ENCODE measurements at places on chromosomes 16 and 17.

GRCh38 chr16:72788269-72788809, 259.6 kb downstream of the ZFHX3 start:
- DNase-seq, result no peak

DNA sequence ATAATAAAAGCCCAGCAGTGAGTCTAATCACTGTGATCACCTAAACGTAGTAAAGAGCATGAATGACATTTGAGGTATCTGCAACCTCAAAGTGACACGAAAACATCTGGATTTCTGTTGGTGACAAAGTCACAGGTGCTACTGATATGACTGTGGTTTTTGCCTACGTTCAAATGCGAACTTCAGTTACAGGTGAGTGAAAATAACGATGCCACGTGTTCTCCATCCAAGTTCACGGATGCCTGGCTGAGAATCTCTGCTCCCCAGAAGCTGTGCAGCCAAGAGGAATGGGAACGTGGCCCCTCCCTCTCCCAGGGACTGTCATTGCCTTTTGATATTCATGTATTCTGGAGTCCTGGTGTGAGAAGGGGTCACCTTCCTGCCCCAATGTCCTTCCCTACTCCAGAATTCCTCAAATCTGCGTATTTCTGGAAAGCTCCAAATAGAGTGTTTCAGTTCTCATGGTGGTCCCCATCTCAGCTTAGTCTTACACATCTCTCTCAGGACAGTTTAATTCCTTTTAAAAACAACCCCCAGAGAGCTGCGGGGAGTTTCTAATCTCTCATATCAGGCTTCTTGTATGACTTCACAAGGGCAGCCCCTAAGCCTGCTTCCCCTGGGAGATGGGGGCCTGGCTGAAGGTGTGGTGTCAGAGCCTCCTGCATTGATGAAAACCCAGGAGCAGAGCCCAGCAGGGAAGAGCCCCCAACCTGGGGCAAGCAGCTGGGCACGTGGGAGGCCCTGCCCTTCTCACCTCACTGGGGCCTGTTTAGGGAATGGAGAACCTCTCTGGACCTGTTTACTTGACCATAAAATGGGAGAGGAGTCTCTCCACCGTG, 25.8 kb downstream of the PIK3R5 start:
- peak; percentile 61 for DNase-seq

- peak; percentile 3 for DNase-seq
Measured at GRCh38 chr16:53022374-53022773, 30.3 kb downstream of the CHD9NB start.

- no peak for DNase-seq
Measured at GRCh38 chr17:46925185-46925868, 2.4 kb downstream of the GOSR2 start.

DNA sequence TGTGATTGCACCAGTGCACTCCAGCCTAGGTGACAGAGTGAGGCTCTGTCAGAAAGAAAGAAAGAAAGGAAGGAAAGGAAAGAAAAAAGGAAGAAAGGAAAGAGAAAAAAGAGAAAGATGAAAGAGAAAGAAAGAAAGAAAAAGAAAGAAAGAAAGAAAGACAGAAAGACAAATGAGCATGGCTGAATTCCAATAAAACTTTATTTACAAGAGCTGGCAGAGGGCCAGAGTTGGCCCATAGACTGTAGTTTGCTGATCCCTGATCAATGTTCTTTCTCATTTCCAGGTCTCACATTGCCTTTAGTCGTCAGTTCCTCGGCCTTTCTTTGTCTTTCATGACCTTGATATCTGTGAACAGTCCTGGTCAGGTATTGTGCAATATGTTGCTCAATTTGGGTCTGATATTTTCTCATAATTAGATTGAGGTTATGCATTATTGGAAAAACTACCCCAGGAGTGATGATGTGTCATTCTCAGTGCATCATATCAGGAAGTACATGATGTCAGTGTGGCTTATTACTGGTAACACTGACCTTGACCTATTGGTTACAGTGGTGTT, 68.5 kb upstream of the MED9 start:
- DNase-seq, result no peak

- no peak for DNase-seq
Measured at GRCh38 chr17:66689221-66689620, 145.7 kb upstream of the CACNG5 start.

DNA sequence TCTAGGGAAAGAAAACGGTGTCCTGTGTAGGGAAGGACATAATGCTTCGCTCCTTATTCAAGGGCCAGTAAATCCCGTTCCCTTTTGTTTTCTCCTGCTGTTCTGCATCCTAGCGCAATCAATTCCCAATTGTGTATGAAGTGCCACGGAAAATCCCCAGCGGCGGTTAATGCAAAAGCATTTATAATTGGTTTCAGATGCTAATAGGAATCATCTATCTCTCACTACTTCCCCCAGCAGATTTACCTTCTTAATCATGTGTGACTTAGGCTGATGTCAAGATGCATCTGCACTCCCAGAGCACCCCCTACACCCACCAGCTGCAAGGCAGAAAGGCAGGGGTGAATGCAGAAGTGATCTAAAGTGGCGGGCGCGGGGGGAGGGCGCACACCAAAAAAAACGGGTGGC, 32.7 kb upstream of the SSTR2 start:
- DNase-seq, result no peak

DNA sequence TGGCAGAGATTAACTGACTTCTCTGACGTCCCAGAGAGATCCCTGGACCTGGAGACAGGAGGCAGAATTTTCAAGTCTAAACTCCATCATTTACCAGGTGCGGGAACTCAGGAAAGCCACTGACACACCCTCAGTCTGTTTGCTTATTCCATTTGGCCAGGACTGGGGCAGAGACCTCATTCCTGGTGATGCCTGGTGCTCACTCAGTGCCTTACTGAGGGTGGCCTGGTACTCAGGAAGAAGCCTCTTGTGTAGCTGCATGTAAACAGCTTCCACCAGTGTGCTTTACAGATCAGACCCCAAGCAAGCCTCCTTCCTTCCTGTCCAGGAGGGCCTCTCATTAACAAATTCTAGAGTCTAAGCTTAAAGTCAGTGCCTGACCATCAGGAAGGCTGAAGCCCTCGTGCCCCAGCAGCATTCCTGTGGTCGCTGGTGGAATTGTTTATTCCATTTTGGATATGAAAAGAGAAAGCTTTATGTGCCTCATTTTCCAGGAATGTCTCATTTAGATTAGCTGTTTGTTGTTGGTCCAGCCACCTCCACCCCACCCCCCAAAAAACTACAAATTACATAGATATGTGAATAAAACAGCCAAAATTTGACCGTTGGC, 236.1 kb upstream of the CDH5 start:
- DNase-seq, result no peak

DNA sequence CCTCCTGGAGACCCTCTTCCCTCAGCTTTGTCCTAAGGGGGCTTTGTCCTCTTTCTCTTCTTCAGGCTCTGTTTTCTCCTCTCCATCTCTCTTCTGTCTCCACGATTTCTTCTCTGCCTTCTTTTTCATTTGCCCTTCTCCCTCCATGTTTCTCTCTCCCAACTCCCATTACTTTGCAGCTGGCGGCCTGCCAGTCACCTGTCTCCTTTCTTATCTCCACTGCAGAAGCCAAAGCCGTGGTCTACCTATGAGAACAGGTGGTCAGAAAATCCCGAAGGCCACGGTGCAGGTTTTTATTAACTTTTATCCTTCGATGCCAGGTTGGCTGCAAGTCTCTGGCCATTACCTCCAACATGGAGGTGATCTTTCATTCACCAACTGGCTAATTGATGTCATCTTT, 45.1 kb downstream of the FZD2 start:
- no peak for DNase-seq

All from activated CD4-positive, alpha-beta T cell treated with anti-CD3 and anti-CD28 coated beads, Interleukin-2, amount 50 U/mL, for 48 hours (primary cell).